Anterior cingulate cortex (tissue), 58 donors: ENCODE measurements at places on chromosomes 2 and 18.

DNA sequence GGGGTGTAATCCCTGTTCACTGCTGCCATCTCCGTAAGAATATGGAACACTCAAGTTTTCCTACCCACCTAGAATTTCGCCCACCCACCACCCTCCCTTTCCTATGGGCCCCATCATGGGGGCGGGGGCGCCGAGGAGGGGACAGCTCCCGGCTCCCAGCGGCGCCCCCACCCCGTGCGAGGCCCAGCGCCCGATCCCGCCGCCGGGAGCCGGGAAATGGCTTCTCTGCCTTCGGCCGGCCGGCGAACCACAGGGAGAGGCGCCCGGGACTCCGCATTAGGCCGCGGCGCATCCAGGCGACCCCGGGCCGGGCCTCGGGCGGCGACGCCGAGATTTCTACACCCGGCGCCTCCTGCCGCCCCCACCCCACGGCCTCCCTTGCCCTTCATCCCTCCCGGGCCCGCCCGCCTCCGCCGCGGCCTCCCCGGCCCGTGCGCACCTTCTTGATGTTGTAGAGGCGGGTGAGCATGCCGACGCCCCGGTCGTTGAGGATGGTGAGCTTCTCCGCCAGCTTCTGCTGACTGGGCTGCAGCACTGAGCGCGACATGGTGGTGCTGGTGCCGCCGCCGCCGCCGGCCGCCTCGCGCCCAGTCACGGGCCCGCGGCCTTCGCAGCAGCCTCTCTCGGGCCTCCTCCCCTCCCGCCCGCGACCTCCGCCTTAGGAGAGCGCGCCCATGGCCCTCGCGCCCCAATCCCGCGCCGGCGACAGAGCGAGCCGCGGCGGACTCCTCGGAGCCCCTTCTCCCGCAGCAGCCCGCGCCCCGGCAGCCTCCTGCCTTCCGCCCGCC is 510 bp downstream of the NCKAP1 start:
- peak; percentile 66 for DNase-seq

- DNase-seq: no peak
These were observed 7.7 kb downstream of the MGAT5 start for GRCh38 chr2:134261398-134262131.

- DNase-seq: no peak
These were observed 420.4 kb downstream of the DSC3 start for GRCh38 chr18:30622104-30622503.

- DNase-seq: no peak
These were observed 175.3 kb upstream of the EPHA4 start for GRCh38 chr2:221747289-221747972.

- DNase-seq: no peak
These were observed 18.9 kb upstream of the DAPL1 start for GRCh38 chr2:158776231-158776630.

DNA sequence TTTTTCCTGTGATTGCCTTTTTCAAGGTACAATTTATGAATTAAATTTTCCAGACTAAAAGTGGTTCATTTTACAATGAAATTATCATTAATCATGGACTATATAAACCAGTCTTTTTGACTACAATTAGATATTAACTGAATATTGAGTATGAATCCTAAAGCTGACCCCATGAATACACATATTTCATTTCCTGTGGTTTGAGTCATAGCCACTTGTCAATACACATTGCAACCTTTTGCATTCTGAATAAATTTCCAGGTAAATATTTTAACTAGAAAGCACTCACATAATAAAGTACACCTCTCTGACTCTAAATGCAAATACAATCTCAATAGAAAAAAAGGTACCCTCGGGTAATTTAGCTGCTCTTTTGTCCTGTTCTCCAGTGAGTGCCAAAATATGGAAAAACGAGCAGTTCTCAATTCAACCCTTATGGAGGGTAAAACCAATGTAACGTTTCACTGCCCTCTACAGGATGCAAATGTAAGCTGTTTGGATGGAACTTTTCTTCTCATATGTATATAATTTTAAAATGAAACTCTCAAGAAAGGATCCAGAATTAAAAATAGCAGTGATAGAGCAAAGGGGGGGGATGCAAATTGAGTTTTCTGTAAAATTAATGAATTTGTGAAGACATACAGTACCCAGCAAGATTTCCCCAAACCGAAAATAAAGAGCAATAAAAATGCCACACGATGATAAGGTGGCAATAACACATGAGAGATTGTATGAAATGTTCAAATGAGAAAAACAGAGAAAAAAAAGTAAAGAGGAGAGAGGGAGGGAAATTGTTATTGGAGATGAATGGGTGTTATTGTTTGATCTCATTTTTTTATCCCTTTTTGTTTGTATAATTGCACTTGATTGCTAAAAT is 1795.7 kb upstream of the PIK3C3 start:
- no peak for DNase-seq
